ENCODE measurements at places on chromosomes 3 and 15.

DNA sequence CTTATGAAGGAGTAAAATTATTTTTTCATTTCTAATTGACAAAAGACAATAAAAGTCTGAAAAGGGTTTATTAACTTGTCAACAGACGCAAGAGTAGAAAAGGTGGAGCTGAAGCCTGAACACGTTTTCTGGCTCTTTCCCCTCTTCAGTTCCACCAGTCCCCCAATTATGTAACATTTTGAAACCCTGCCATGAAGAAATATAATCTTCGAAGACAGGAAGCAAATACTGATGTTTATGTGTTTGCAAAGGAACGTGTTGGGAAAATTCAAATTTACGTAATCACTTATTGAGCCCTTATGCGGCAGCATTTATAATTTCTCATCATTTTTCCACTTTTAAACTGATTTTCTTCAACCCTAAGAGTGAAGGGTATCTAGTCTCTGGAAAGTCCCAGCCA lies 767 bp downstream of the AP3S2 start:
- no peak for DNase-seq

- no peak for DNase-seq
These were observed 387 bp upstream of the VPS33B start for GRCh38 chr15:91022832-91023129.

DNA sequence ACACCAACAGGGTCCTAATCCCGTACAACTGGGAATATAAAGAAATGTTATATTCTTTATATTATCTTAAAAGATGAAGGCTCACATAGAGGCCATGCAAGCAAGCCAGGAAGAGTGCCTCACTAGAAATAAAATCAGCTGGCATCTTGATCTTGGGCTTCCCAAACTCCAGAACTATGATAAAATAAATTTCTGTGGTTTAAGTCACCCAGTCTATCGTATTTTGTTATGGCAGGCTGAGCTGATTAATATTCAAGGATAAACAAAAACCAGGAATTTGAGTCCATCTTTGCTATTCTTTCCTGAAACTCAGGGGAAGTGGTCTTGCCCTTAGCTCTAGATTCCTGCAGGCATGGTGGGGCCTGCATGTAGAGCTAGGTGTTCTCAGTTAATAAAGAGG lies 42.7 kb downstream of the ATOSA start:
- no peak for DNase-seq

DNA sequence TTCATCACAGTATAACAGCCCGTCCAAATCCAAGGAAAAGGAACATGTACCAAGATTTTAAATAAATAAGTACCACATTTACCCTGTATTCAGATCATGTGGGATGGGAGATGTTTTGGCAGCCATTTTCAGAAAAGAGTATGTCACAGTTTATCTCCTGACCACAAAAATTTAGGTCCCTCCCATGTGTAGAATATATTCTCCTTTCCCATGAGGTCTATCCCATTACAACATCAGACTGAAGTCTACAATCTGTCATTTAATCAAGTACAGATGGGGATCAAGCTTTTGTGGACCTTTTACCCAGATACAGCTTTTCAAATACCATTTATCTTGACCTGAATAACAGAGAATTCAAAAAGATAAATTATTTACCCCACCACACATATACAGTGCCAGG lies 444.5 kb downstream of the PLOD2 start:
- DNase-seq: no peak

DNA sequence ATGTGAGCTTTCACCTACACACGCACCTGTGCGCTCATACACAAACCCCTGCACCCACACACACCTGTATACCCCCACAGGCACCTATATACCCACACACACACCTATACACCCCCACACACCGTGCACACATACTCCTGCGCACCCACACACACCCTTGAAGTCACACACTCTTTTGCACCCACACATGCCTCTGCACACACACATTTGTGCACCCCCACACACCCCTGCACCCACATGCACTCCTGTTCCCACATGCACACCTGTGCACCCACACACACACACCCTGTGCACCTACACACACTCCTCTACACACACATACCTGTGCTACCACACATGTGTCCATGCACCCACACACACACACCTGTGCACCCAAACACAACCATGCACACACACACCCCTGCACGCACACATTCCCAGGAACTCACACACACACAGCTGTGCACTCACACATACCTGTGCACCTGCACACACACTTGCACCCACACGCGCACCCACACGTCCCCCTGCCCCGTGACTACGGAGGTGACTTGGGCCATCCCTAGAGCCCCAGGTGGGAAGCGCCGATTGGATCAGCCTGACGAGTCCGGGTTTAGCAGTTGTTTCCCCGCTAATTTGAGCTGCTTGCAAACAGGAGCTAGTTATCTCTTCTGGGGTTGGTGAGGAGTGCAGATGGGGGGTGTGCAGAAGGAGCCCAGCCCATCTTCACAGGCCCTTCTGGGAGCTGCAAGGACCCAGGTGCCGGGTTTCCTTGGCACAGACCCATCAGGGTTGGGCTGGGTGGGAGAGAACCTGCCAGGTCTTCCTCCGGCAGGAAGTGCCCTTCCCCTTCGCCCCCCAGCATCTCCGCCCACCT lies 97.8 kb downstream of the CHSY1 start:
- no peak for DNase-seq

DNA sequence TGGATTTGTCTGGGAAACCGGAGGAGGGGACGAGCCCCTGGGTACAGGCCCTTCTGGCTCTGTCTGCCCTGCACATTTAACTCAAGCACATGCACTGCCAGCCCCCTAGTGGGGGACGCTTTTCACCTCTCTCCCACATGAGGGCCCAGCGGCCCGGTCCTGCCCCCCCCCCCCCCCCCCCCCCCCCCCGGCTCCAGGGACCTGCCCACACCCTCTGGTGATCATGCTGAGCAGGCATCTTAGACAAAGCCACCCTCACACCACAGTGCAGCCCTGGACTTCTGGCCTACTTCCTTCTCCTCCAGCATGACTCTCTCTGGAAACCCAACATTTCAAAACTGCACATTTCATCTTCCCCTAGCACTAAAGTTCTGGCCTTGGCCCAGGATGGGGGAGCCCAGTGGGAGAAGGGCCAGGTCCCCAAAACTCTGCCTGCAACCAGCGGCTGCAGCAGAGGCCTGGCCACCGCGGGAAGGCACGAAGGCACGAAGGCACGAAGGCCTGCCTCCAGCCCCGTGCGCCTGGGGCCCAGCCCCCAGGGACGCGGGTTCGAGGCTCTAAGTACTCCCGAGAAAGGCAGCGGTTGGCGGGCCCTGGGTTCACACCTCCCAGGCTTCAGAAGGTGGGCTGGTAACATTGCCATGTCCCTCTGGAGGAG lies 14.1 kb downstream of the KLF15 start:
- no peak for DNase-seq

- DNase-seq: no peak
These were observed at the start of gene CNTN3 for GRCh38 chr3:74614107-74614967. TSS of gene CNTN3 (minus strand) at chr3:74614659. CDS start at chr3:74521112, 93,547 bp downstream.

GRCh38 chr3:55782807-55783206 lies 295.7 kb upstream of the WNT5A start:
- no peak for DNase-seq

DNA sequence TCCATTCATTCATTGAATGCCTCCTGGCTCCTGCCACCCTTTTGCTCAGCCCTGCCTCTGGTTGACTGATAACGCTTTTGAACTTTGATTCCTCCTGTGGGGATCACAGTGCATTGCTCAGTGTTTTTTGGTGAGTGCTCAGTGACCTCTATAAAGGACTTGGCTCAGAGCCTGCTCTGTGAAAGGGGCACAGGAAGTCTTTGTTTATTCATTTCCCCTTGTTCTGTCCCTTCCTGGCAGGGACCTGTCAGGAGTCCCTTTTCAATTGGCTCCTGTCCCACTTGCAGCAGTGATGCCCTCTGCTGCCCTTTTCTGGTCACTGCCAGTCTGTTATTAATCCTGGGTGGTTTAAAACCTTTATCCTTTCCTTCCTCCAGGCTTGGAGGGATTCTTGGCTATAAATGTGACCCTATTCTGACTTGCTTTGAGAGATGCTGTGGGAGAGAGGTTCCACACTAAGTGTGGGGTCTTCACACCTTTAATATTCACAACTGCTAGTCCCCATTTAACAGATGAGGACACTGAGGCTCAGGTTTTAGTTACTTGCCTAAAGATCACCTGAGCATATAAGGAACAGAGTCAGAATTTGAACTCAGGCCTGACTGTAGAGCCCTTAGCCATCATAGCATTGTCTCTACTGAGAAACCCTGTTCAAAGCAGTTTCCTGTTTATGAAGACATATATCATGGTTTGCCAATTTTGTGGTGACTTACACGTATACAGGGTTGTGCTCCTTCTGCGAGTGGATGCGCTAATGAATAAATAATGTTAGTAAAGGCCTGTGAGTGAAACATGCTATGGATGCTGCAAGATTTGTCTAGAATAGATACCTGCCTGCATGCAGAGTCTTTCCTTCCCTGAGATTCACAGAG lies 23.2 kb upstream of the TATDN2 start:
- peak; percentile 63 for DNase-seq

DNA sequence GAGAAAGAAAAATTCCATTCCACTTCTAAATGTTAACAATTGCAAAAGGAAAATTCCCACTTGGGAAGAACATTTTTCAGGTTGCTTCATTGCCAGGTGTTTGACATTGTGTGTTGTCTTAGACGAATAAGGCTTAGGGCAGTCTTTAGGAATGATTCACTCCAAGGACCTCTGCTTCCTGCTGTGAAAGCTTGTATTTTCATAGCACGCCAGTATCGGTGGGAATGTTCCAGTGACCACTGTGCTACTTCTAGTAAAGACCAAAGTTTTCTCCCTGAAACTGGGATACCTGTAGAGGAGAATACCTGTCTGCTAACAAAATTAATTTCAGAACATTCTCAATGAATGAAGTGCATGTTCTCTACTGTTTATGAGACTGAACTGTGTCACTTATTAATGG lies 64.1 kb downstream of the CDIN1 start:
- no peak for DNase-seq

DNA sequence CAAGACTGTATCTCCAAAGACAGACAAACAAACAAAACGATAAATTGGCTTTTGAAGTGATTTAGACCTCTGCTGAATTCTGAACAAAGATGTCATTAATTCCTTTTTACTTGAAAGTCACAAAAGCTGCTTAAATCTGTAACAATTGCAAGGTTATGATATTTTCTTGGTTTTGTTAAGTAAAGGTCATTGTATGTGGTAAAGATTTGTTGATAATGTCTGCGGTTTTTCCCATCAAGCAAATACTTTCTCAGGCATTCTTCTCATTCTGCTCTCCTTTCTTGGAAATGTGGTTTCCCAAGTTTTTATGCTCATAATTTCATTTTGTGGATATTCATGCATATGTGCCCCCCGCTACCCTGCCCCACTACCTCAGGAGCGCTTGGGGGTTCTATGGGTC lies 116.5 kb downstream of the SLMAP start:
- no peak for DNase-seq

GRCh38 chr15:68407886-68408881 lies 23.8 kb downstream of the ITGA11 start:
- no peak for DNase-seq

DNA sequence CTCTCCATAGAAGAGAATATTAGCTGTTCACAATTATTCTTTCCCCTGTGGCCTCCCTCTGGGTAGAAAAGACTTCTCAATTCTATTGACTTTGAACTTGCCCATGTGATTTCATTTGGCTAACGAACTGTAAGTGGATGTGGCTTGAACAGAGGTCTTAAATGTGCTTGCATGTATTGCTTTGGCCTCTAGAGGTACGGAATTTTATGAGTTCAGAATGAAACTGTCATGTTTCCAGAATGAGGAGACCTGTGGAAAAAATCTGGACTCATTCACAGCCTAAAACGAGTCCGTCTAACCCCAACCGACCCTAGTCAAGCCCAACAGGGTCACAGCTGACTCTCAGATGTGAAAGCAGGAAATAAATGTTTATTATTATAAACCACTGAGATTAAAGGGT lies 596.7 kb upstream of the UBE2E2 start:
- no peak for DNase-seq

- no peak for DNase-seq
These were observed 163.4 kb downstream of the ATG7 start for GRCh38 chr3:11435440-11436165.

DNA sequence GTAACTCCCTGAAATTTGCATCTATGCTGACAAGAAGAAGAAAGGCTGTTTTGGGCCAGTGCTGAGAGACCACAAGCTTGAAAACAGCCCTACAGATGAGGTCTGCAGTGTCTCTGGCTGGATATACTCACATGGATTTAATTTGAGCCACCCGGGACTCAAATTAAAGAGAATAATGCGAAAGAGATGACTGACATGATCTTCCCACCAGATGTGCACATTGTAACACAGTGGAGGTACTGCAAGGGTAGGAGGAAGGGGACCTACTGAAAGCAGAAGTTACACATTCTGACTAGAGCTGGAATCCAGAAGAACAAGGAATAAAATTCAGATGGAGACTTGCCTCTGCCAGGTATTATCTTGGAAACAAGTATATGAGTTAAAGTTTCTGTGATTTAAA lies 728.3 kb upstream of the SGO1 start:
- no peak for DNase-seq

DNA sequence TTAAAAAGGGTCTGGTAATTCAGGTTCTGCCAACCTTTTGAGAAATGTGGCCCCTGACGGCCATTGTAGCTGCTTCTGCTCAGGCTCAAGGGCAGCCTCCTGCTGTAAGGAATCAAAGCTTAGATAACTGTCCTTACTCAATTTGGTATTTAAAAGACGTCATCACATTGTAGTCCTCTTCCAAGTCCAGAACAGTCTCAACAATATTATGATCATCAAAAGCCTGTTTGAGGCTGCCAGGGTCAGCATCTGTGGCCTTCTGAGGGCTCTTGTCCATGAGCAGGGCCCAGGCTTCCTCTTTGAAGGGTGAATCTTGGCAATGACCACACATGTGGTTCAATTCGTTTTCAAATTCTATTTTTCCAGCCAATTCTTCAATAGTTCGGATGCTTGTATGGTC lies 6.0 kb downstream of the C3orf62 start:
- DNase-seq: no peak

GRCh38 chr3:160106905-160107861 lies 118.0 kb upstream of the C3orf80 start:
- no peak for DNase-seq

- DNase-seq: peak; percentile 45
These were observed 555.2 kb downstream of the MAGI1 start for GRCh38 chr3:65483480-65483879.

DNA sequence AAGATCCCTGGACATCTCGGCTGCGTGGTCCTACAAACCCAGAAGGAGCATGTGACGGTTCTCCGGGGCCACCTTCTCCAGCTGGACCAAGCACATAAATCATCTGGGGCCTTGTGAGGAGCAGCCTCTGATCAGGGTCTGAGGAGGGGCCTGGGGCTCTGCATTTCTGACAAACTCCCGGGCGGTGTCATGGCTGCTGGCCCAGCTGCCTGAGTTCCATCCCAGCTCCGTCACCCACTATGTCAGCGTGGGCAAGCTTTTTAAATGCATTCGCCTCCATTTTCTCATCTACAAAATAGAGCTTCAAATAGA lies 126.3 kb upstream of the MEF2A start:
- DNase-seq: no peak

- no peak for DNase-seq
These were observed 198.2 kb downstream of the SSR3 start for GRCh38 chr3:156356537-156357363.

DNA sequence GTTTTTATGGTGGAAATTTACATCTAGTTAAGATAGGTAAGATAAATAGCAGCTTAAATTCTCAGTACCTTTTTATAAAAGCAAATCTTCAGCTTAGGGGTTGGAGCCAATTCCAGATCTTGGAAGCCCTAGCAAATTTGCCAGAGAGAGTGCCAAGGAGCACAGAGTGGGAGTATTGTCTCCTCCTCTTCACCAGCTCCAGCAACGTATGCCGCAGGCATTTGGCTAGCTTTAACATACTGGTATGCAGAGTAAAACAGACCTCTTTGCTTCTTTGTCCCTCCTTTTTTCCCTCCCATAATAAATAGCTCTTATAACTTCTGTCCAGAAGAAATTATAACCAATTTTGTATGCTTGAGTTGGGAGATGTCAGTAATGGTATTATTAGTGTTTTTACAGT lies 140.4 kb downstream of the DIPK2A start:
- DNase-seq: no peak

Data from substantia nigra (tissue), 51 donors.